Activated CD8-positive, alpha-beta T cell treated with anti-CD3 and anti-CD28 coated beads for 36 hours (primary cell): ENCODE measurements at places on chromosomes 5 and 9.

DNA sequence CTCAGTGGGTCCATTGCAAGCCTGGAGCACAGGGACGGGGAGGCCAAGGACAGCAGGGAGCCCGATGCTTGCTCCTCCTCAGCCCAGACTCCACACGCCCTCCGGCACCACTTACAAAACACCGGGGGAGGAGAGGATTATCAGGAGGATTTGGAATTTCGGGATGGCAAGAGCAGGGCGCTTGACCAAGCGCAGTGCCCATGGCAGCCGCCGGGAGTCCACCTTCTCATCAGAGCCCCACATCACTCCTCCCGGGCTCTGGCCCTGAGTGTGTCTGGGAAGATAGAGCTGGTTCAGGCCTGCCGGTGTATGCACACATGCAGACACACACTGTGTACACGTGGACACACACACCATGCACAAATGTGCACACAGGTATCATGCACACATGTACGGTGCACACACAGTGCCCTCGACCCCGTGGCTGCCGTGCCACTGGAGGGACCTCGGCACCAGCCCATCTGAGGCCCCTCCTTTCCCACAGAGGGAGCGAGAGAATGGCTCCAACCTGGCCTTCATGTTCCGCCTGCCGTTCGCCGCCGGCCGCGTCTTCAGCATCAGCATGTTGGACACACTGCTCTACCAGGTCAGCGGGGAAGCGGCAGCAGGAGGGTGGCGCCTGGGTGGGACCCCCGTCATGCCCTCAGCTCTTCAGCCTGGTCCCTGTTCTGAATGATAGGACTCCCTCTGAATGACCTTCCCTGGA, 81.7 kb downstream of the KCNT1 start:
- DNase-seq = no peak

- DNase-seq = no peak
Measured at GRCh38 chr9:135082536-135082935, 4.9 kb upstream of the OLFM1 start.

DNA sequence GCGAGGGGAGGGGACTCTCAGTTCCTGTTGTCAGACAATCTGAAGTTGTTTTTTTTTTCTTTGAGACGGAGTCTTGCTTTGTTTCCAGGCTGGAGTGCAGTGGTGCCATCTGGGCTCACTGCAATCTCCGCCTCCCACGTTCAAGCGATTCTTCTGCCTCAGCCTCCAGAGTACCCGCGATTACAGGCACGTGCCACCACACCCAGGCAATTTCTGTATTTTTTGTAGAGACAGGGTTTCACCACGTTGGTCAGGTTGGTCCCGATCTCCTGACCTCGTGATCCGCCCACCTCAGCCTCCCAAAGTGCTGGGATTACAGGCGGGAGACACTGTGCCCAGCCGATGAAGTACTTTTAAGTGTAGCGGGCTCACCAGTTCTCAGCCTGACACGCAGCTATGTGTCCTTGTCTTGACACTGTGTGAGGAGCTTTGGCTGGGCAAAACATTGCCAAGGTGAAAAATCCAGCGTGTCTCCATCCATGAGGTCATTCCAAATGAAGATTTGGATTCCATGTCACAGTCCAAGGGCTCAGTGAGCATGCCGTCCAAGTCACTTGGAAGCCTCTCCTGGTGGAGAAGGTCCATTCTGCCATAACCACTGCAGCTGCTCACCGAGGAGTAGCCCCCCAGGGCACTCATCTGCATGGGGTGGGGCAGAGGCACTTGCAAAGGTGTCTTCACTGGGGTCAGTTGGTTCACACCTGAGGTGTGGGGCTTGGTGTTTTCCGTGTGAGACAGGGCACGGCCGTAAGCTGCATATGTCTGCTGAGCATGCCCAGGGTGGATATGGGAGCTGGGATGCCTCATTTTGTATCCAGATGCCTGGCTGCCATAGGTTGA, 32.0 kb downstream of the OR2V1 start:
- DNase-seq = peak; percentile 34

GRCh38 chr9:79623799-79624721, 52.3 kb downstream of the TLE4 start:
- DNase-seq = peak; percentile 78
